ENCODE measurements at places on chromosomes 6 and 20.

- peak; percentile 67 for DNase-seq
Observed at GRCh38 chr6:42367353-42368011, 84.2 kb downstream of the TRERF1 start.

DNA sequence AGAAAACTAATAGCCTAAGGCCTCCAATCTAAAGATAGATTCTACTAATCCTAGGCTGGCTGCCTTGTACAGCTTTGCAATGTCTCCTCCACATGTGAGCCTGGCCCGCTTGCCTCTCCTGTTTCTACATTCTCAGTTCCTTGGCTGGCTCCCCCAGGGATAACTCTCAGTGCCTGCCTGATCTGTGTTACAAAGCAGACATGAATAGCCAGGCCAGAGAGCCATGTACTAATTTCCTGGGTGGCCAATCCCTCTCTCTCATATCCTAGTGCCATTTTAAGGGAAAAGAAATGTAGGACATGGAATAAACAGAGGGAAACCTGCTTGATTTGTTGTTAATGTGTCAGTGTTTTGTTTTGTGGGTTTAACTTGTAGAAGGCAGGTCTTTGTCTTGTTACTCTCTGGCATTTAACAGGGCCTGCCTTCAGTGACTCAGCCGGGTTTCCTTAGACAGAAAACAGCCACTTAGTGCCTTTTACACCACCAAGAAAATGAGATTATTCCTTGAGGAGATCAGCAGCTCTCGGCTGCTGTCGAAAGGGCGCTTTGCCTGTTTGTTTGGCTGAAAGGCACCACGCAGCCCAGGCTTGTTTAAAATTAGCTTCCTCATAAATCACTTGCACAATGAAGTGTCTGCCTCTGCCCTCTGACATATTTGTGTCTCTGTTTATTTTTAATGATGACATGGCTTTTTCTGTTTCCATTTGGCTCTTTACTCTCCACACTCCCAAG lies 702.7 kb downstream of the MAFB start:
- DNase-seq, result peak; percentile 35

DNA sequence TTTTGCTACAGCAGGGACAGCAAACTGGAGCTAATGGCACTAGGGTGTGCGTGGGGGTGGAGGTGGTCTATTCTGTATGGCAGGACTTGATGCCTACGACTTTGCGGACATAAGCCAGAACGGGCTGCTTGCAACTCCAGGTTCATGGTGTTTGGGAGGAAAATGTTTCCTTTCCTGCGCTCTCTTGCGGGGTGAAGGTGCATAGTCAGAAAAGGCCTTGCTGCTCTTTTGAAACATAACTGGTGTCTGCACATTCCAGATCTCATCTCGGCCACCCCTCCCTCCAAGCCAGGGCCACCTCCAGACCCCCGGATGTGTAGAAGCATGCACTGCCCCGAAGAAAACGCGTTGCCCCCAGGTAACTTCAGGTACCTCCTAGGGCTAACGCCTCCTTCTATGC lies 8.1 kb downstream of the FOXA2 start:
- DNase-seq, result no peak

- no peak for DNase-seq
Observed at GRCh38 chr6:21679761-21680265, 86.3 kb downstream of the SOX4 start.

GRCh38 chr20:63032861-63033793 lies 26.4 kb upstream of the BHLHE23 start:
- peak; percentile 67 for DNase-seq

- peak; percentile 70 for DNase-seq
Observed at GRCh38 chr6:10383331-10384090, 31.4 kb downstream of the TFAP2A start.

- DNase-seq, result no peak
Observed at GRCh38 chr20:12152996-12153395, 235.3 kb downstream of the BTBD3 start.

DNA sequence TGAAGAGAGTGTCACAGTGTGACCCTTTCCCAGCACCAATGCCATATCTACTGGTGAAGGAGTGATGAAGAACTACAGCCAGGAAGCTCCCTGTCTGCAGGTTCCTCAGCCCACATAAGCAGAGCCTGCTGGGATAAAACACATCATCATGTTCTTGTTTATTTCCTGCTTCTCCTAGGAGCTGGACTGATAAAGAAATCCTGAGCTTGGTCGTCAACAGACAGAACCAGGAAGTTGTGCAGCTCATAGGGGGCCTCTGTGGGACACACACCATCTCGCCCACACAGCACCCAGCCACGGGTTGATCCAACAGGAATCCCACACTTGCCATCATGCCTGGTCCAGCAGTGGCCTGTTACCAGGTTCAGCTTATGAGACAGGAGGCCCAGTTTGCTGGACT lies 2.8 kb upstream of the CSTL1 start:
- DNase-seq, result no peak

GRCh38 chr6:149754548-149754947 lies 5.0 kb downstream of the PCMT1 start:
- no peak for DNase-seq

DNA sequence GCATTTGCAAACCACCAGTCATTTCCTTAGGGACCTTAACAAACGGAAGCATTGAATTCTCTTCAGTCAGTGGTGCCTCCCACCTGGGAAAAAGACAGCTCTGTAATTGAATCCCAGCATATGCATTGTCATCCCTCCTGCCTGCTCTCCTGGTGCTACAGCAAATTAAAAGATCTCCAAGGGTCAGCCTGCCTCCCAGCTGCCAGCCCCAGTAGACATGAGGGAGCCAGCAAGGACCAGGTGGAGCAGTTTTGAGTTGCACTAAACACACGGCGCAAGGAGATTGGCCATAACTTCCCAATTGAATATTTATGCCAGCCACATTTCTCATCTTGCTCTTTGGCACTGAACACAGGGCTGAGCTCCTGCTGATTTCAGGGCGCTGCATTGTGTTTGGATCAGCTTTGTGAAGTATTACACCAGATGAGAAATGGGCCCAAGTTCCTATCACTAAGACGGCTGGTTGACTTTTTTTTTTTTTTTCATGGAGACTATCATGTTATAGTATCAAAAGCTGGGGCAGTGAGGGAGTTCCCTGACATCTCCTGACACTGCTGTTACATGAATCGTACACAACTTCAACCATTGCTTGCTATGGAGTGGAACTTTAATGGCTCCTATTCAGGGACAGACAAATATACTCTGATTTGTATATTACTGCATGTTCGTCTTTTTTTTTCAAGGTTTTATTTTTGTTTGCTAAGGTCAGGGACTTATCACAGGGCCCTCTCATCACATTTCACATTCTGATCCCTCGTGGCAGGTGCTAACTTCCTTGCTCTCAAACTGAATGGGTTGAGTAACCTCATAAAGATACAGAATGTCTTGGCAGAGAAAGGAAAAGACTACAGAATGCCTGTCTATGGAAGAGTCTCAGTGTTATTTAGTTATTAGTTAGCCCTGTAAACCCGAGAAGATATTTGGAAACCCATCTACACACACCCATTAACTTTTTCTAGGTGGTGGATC lies 191.1 kb downstream of the EYA4 start:
- DNase-seq, result no peak

DNA sequence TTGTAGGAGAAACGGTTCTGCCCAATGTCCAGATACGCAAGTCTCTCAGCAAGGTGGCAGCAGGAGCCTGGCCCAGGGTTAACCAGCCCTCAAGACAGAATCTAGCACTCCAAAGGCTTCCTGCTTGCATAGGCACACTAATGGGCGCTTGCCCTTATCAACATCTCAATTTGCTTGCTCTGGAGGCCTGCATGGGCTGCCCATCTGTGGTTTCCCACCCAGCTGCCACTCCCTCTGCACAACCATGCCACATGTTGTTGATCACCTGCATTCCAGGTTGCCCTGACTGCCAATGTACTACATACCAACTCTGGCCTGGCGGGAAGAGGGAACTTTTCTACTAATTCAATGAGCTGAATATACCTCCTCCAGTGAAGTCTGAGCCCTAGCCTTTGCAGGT lies 74.6 kb downstream of the ATG5 start:
- DNase-seq, result no peak

All from upper lobe of left lung (tissue), 6 donors.